ENCODE measurements at places on chromosomes 1 and 21. TPM values are rescaled to one million over a fixed set of nuclear protein-coding genes. Genes with fewer than 3 reads are reported as not detected.

OR2AK2 gene
- total RNA-seq, result not detected

GNAT2 gene
- 0.25 TPM for total RNA-seq

DNA sequence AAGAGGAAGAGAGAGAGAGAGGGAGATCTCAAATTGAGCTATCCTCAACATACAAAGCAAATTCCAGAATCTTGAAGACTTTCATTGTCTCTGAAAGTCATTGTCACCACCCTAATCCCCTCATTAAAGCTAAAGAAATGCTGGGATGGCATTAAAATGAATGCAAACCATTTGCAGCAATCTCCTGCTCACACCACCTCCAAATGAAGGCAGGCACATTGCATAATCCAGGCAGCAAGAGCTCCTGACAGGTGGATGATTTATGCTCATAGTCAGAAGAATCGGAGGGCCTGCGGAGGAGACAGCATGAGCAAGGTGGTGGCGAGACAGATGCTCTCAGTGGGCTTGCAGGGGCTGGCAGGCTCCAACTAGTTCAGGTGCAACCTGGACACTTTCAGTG, 90.2 kb downstream of the ESRRG start:
- H3K4me1 ChIP-seq, result peaks cover 8% of the 10 kb centered on the region
- no peak overlapping the region for H3K27ac ChIP-seq
- no peaks in the 10 kb centered on the region for H3K27me3 ChIP-seq
- DNase-seq, result peak; percentile 27
- H3K36me3 ChIP-seq, result no peaks in the 10 kb centered on the region

DNA sequence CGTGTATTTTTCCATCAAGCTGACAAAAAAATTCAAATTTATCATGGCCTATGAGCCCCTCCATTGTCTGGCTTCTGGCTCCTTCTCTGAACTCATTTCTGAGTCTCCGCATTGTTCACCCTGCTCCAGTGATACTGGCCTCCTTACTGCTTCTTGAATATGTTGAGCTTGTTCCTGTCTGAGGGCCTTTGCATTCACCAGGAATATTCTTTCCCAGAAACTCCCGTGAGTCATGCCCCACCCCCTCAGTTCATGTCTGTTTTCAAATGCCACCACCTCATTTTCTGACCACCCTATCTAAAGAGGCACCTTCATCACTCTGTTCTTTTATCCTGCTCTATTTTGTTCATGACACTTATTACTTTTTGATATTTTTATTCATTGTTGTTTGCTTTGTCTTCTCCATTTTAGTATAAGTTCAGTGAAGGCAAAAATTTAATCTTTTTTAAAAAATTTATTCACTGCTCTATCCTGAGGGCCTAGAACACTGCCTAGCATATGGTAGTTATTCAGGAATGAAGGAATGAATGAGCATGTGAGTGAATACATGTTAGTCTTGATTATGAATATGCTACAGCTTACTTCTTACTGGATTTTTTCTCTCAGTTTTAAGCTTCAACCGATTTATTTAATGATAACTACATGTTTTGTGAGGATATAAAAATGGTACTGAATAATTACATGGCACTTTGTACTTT, 140.4 kb upstream of the C1orf105 start:
- H3K27me3 ChIP-seq, result no peaks in the 10 kb centered on the region
- no peak overlapping the region for H3K27ac ChIP-seq
- peaks cover 6% of the 10 kb centered on the region for H3K4me1 ChIP-seq

DNA sequence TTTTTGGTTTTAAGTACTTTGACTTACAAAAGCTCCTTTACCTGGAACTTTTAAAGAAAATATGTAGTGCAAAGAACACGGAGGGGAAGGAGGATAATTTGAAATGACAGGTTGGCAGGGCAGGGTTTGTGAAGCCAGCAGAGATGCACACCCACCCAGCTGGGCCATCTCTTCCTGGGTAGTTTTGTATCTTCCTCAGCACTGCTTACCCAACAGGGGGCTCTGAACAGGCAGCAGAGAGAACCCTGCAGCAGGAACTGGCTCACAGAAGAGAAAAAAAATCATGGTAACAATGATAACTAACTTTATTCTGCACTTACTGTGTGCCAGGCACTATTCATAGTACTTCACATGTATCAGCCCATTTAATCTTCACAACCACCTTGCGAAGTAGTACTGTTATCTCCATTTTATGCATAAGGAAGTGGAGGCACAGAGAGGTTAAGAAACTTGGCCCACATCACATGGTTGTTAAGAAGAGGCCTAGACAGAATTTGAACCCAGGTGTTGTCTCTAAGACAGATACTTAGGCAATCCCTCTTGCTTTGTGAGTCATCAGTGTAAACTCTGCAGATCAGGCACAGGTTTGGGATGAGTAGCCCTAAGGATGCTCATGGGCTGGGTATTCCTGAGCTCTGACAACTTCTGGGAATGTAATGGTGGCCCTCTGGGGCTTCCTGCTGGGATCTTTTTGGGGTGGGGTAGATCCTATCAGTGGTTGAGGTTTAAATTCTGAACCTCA, 60.8 kb downstream of the ELK4 start:
- peaks cover 85% of the 10 kb centered on the region for H3K27me3 ChIP-seq
- peaks cover 15% of the 10 kb centered on the region for H3K4me1 ChIP-seq
- H3K4me3 ChIP-seq, result no peak overlapping the region

DNA sequence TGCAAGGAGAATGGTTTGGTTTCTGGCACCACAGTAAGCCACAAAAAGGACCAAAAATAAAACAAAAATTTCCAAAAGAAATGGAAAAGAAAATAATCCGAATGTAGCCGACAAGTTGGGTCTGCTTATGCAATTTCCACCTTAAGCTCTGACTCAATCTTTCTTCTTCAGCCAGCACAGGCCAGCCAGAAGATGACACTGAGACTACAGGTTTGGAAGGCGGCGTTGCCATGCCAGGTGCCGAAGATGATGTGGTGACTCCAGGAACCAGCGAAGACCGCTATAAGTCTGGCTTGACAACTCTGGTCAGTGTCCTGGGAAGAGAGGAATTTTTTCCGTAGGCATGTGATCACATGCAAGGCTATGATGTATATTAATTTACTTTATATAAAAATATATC, 23.4 kb downstream of the PDPN start:
- no peak overlapping the region for H3K27ac ChIP-seq
- no peaks in the 10 kb centered on the region for H3K36me3 ChIP-seq
- no peak overlapping the region for H3K4me3 ChIP-seq
- H3K4me1 ChIP-seq, result peaks cover 12% of the 10 kb centered on the region
- H3K27me3 ChIP-seq, result no peaks in the 10 kb centered on the region
- DNase-seq, result no peak

GRCh38 chr1:165217958-165218357, 138.6 kb downstream of the LMX1A start:
- no peaks in the 10 kb centered on the region for H3K36me3 ChIP-seq
- H3K27me3 ChIP-seq, result no peaks in the 10 kb centered on the region
- H3K27ac ChIP-seq, result no peak overlapping the region
- no peak overlapping the region for H3K4me3 ChIP-seq
- peaks cover 70% of the 10 kb centered on the region for H3K4me1 ChIP-seq
